ENCODE measurements at places on chromosomes 2 and 18. TPM values are rescaled to one million over a fixed set of nuclear protein-coding genes. Genes with fewer than 3 reads are reported as not detected.

- no peak for DNase-seq
Measured at GRCh38 chr2:59425247-59425646, 1128.2 kb downstream of the BCL11A start.

- DNase-seq: peak; percentile 42
Measured at GRCh38 chr18:59900222-59901128, 679 bp downstream of the PMAIP1 start.

MRPL44 gene
- total RNA-seq: 27.6 TPM

SDC1 gene
- total RNA-seq: 45.5 TPM

GRCh38 chr2:107132070-107132469 lies 246.1 kb upstream of the ST6GAL2 start:
- DNase-seq: no peak

DNA sequence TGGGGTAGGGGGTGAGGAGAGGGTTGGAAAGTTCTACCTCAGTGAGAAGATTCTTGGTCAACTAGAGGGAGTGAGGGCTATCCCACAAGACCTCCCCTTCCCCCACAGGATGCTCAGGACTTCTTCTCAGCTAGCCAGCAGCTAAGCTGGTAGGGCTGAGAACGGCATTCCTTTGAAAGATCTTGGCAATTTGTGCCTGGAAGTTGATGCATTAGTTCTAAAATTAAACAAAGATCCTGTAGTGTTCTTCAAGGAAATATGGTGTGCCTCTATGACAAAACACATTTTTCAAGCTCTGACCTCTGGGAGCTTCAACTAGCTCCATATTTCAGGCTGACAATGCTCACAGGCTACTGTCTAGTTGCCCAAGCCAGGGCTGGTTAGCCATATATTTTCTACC lies 2.3 kb downstream of the LYPD1 start:
- DNase-seq: no peak
